ENCODE measurements at places on chromosomes 1 and 21. TPM values are rescaled to one million over a fixed set of nuclear protein-coding genes. Genes with fewer than 3 reads are reported as not detected.

WDTC1 gene
- 19.3 TPM for total RNA-seq

EPB41 gene
- 75.5 TPM for total RNA-seq

CXADR gene
- 0.30 TPM for total RNA-seq

CR1L gene
- not detected for total RNA-seq

PADI3 gene
- not detected for total RNA-seq

VPS72 gene
- 77.1 TPM for total RNA-seq

S100A6 gene
- 349 TPM for total RNA-seq

TDRD5 gene
- total RNA-seq: not detected

TTLL7 gene
- total RNA-seq: 2.6 TPM

ITLN2 gene
- total RNA-seq: not detected

UBXN10 gene
- total RNA-seq: 0.63 TPM

S100A2 gene
- total RNA-seq: 3.3 TPM

KDF1 gene
- total RNA-seq: 0.39 TPM

LYSMD1 gene
- total RNA-seq: 4.3 TPM

KRTAP10-5 gene
- total RNA-seq: not detected

TNFRSF18 gene
- 164 TPM for total RNA-seq

LENEP gene
- total RNA-seq: 0.80 TPM

MTARC2 gene
- total RNA-seq: not detected

ARHGAP30 gene
- total RNA-seq: 125 TPM

NCAM2 gene
- total RNA-seq: not detected

All from activated CD4-positive, alpha-beta T cell treated with anti-CD3 and anti-CD28 coated beads for 36 hours (primary cell).